Endodermal cell (in vitro differentiated cells): ENCODE measurements at places on chromosomes 16 and 17. TPM values are rescaled to one million over a fixed set of nuclear protein-coding genes. Genes with fewer than 3 reads are reported as not detected.

DNA sequence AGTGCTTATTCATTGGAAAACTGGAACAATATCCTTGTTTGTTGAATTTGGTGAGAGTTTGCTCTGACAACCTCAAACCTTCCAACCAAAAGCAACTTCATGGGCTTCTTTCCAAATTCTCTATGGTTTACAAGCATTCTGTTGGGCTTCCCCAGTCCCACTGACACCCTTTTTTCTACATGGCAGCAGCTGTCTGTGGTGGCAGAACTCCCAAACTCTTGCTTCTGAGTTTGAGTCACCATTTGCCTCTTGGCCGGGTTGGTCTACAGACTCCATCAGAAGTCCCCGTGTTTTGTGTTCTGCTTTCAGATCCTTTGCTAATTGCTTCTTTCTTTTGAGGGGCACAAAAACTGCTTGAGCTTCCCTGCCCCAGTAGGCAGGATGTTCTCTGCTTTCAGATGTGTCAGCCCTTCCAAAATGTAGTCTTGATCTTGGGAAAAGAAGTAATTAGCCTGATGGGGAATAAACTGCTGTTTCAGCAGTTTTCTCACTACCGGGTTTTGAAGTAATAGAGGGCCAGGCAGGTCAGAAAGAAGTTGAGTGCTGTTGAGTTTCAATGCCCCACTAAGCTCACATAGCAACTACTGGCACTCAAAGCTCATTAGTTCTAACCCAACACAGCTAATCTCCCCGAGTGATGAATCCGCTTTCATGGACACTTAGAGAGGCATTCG lies 80.7 kb downstream of the HS3ST3A1 start:
- DNase-seq = no peak

GRCh38 chr16:11583166-11583565 lies 3.6 kb downstream of the LITAF start:
- no peak for DNase-seq

- DNase-seq = peak; percentile 76
Measured at GRCh38 chr17:82876602-82877379, 37.0 kb upstream of the ZNF750 start.

Gene CIBAR2
- total RNA-seq = not detected in 3 replicates

DNA sequence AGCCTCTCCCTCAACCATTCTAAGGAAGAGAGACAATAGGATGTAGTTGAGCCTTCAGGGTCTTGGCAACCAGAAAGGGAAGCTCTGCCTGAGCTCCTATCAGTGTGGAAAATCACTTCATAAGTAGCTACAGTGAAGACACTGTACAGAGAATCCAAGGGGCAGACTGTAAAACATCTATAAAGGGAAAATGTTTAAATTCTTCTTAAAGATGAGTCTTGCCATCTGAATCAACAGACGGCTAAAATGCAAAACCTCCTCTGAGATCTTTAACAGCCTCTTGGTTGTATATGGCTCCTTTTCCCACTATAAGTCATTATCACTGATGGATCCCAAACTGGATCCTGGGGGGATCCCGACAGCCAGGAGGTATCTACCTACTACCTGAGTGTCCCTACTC lies 239.2 kb upstream of the SOX9 start:
- no peak for DNase-seq

GRCh38 chr17:37848690-37849616 lies 75.3 kb upstream of the TBC1D3K start:
- peak; percentile 48 for DNase-seq

Gene PIK3R5
- total RNA-seq = 37.0 to 137 TPM (median 41.2 TPM) in 3 replicates

- peak; percentile 84 for DNase-seq
Measured at GRCh38 chr17:50364715-50365114, 8.3 kb downstream of the MRPL27 start.

DNA sequence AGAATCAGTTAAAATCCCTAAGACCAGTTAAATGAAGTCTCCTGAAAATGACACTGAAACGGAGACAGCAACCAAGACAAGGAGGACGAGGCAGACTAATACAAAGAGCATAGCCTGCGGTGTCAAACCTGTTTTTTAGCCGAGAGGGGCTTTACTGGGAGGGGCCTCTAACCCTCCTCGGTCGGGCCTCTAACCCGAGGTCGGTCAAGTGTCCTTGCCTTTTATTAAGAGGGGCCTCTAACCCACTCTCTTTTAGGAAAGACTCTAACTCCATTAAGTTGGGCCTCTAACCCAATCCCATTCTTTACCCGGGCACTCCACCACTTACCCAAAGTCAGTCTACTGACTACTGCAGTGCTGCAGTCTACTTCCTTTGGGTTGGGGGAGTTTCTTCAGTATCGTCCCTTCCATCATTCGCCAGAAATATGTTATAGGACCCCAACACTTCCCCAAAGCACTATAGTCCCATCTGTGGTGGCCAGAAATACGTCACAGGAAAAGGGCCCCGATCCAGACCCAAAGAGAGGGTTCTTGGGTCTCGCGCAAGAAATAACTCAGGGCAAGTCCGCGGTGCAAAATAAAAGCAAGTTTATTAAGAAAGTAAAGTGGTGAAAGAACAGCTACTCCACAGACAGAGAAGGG lies 39.2 kb upstream of the ARL4D start:
- DNase-seq = peak; percentile 58
